ENCODE measurements at places on chromosomes 13 and 19.

GRCh38 chr13:29597706-29598105 is 2.2 kb upstream of the SLC7A1 start:
- no peak for DNase-seq

DNA sequence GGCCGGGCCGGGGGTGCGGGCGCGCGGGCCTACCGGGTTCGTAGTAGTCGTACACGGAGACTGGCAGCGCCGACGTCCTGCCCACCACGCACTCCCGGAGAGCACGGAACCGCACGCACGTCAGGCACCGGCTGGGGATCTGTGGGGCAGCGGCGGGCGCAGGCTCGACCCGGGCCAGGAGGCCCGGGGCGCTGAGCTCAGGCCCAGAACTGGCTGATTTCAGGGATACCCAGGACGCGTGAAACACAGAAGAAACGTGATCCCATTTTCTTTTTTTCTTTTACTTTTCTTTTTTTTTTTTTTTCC is 9.0 kb downstream of the F2RL3 start:
- no peak for DNase-seq

GRCh38 chr13:57553932-57554331 is 77.6 kb upstream of the PCDH17 start:
- no peak for DNase-seq

DNA sequence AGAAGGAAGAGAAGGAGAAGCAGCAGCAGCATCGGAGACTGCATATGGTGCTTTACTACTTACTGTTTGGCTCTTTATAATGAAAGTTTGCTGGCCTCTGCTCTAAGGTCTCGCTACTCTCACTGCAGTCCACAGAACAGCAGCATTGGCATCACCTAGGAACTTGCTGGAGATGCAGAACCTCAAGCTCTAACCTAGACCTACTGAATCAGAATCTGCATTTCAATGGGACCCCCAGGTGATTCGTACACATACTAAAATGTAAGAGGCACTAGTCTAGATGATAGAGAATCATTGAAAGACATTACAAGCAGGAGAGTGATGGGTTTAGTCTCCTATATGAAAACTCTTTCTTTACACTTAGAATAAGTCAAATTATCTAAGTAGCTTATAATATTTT is 270.6 kb downstream of the KLF5 start:
- no peak for DNase-seq

GRCh38 chr13:106331116-106331515 is 204.3 kb downstream of the EFNB2 start:
- DNase-seq, result no peak

GRCh38 chr13:29883941-29884518 is 33.6 kb upstream of the UBL3 start:
- DNase-seq, result no peak

DNA sequence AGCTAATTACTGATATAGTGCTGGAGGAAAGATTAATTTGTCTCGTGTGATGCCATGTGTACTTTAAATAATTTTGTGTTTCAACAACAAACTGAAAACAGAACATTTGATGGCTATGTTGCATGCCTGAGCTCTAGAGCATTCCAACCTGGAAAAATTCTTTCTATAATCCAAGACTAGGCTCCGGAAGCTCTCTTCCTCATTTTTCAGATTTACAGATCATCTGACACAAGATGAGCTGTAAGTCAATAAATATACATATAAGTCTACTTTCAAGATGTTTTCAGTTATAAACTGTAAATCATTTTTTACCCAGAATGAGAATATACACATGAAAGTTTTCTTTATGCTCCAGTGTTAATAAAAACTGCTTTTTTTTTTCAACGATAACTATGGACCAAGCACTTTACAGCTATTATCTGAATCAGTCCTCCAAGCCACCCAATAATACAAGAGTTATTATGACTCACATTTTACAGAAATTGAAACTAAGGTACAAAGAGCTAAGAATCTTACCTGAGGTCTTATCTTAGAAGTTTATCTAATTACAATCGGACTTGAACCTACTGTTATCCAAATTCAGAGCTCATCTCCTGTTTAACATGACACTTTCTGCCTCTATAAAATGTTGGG is 6.4 kb upstream of the FOXO1 start:
- no peak for DNase-seq

- DNase-seq, result no peak
Measured at GRCh38 chr13:75025956-75026355, 456.0 kb downstream of the TBC1D4 start.

DNA sequence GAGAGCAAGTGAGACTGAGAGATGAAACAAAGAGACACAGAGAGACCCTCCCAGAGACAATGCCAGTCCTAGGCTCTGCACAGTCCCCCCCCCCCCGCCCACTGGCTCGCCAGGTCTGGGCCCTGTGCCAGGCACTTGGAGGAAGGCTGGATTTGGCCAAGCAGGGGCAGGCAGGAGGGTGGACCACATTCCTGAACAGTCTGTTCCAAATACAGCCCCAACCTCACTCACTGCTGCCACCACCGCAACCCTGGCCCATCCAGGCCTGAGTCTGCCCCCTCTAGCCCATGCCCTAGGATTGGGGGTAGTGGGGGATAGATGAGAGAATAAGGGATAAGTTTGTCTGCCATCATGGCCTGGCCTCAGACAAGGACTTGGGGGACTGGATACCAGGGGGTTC is 19.0 kb downstream of the CYP2F1 start:
- no peak for DNase-seq

- no peak for DNase-seq
Measured at GRCh38 chr13:50915565-50915964, 6.0 kb downstream of the RNASEH2B start.

DNA sequence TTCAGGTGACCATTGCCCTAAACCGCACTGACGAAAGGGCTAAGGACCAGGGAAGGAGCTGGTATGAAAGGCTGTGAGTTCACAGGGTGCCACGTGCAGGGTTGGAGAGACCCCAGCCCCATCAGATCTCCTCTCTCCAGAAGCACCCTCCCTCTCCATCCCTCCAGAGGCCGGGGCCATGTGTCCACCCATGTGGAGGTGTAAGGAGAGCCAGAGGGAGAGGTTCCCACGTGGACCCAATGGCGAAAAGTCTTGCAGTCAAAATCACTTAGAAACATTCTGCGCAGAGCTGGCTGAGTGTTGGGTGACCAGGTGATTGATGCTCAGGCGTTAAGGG is 168.3 kb downstream of the COL4A1 start:
- no peak for DNase-seq

- peak; percentile 51 for DNase-seq
Measured at GRCh38 chr13:26280295-26280694, 26.4 kb downstream of the CDK8 start.

DNA sequence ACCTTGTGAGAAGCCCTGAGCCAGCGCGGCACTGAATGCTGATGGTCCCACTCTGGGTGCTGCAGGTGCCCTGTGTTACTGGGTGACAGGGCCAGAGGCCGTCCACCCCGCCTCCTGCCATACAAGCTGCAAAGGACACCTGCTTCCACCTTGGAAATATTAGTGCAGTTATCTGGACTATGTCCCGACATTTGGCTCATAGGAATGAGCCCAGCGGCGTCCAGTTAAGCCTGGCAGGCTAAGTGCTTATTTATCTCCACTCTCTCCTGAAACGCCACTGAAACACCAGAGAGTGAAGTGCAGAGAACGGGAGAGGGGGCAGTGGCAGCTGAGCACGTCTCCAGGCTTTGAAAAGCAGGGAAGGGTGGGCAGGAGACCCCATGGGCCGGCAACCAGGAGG is 145.8 kb downstream of the KDM4B start:
- no peak for DNase-seq
